ENCODE measurements at places on chromosomes 4 and X.

- peak; percentile 23 for DNase-seq
Observed at GRCh38 chrX:153818571-153819383, 11.6 kb downstream of the PDZD4 start.

DNA sequence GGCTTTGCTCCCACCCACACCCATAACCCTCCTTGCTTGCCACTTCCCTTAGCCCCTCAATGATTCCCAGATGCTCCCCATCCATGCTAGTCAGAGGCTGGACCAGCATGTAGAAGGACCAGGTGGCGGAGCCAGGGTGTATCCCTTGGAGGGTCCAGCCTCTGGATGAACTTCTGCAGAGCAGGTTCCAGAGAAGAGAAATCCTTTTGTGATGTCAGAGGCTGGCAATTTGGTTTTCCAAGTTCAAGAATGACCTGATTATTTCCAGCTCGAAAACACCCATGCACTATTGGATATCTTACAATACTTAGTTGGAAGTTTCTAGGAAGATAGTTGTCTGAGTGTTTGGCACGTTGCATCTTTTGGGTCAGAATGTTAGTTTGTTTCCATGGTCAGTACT lies 168.3 kb upstream of the RPS6KA3 start:
- no peak for DNase-seq

DNA sequence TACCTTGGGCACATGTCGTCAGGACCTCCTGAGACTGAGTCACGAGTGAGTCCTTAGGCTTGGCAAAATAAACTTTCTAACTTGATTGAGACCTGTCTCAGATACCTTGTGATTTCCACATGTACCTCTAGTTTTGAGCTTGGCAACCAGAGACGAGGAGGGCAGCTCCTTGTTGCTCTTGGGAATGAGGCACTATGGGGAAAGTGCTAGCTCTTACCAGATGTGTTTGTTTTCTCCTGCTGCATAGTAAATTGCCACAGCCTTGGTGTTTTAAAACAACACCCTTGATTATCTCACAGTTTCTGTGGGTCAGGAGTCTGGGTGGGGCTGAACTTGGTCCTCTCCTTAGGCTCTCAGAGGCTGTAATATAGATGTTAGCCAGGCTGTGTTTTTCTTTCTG lies 59.1 kb upstream of the MAML3 start:
- peak; percentile 58 for DNase-seq

DNA sequence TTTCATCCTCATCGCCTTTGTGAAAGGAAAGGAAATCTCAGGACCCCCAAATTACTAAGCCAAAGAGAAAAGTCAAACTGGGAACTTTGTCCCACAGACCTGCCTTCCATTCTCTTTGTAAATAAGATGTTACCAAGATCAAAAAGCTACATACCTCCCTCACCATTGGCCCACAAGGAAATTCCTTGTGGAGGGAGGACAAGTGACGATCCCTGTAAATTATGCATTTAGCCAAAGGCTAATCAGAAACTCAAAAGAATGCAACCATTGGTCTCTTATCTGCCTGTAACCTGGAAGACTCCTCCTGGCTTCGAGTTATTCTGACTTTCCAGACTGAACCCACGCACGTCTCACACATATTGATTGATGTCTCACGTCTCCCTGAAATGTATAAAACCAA lies 70.3 kb downstream of the SHOX start:
- DNase-seq, result no peak

GRCh38 chr4:153341575-153342090 lies 2.9 kb upstream of the MND1 start:
- no peak for DNase-seq

All from transverse colon (tissue), 4 donors.